COLO829 (cell line): ENCODE measurements at places on chromosomes 16 and 17.

DNA sequence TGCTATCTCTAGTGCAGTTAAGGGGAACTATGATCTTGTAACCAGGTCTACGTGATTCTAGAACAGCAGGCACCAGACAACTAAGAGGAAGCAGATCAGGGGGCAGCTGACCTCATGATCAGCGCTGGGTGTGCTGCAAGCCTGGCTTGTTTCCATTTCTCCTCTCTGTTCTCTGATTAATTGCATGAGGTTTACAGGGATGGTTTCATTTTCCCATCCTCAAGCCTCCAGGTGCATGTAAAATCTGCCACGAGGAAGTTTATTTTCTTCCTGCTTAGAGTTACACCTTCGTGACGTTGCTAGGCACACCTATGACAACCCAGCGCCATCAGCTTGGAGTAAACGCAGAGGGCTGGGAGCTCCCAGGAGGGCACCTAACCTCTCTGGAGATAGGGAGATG lies 4.3 kb upstream of the NUPR1 start:
- DNase-seq = no peak

- DNase-seq = no peak
Measured at GRCh38 chr16:3009568-3010390, 2.9 kb upstream of the CLDN9 start.

DNA sequence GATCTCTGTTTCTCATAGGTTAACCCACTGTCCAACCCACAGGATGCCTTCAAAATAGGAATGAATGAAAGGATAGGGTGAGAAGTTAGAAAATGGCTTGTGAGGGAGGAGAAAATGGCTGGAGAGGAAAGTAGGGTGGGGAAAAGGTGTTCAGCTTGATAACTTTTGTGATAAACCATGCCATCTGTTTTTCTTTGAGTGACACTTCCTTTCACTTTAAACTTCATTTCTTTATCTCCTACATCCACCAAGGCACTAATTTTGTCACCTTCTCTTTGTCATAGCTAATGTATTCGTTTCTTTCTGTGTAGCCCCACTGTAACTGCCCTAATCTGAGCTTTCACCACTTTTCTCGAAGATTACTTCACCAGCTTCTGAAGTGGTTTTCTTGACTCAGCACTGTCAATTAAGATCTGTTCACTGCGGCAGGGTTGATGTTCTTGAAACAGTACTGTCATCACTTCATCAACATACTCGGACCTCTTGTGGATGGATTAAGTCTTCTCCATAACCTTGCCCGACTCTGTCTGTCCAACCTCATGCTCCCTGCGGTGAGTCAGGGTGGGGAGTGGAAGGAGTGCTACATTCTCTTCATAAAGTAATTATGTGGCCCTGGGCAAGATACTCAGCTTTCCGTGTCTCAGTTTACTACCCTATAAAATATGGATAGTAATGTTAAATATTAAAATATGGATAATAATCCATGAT lies 5.5 kb upstream of the KRT10 start:
- no peak for DNase-seq

DNA sequence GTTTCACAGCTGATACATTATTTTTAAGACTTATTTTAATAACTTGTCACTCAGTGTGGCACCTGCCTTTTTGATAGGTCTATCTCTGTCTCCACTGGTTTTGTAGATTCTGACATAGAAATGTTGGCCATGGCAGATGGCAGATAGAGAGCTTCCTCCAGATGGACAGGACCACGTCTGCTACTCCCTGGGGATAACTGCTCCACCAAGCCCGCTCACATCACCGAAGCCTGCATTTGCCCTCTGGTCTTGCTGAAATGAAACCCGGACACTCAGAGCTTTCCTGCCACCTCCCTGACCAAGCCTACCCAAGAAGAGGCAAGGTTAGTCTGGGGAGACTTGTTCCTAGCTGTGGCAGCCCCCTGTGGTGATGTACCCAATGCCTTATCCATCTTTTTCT lies 16.4 kb upstream of the HAP1 start:
- DNase-seq = no peak

- DNase-seq = no peak
Measured at GRCh38 chr16:67163999-67164558, 466 bp upstream of the HSF4 start.

GRCh38 chr17:33447090-33447489 lies 154.0 kb upstream of the ASIC2 start:
- no peak for DNase-seq

GRCh38 chr17:57577751-57578607 lies 167.1 kb downstream of the CCDC182 start:
- DNase-seq = peak; percentile 15

DNA sequence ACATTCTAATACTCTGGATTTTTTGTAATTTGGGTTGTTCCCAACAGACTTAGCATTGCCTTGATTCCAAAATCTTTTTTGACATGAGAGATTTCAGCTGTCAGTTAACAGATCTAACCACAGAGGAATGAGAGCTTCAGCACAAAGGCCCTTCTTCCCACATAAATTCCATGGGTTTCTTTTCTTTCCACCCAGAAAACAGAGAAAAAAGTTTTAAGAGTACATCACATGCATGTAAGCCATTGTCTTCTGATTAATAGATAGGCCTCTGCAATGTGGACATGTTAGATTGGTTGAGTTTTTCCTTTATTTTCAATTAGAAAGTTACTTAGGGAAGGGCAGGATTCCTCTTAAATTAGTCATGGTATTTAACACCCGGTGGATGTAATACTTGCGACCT lies 939 bp downstream of the MYH8 start:
- DNase-seq = no peak

GRCh38 chr16:47069841-47070584 lies 73.7 kb downstream of the NETO2 start:
- no peak for DNase-seq

GRCh38 chr16:12063004-12063395 lies 86.5 kb downstream of the SNX29 start:
- no peak for DNase-seq

DNA sequence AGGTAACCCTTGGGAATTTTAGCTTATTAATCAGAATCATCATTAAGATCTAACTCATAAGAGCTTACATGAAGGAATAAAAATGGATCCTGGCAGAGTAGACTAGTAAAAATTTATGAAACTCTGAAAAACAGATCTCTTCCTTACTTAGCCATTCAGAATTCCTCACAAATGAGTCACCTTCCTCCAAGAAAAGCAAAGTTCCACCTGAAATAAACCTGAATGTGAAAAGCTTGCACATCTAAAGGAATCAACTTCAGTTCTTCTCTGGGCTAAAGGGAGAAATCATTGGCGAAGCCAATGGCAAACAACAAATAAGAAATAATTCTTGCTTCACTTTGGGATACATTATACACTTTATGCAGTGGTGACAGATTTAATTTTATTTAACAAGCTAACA lies 22.7 kb downstream of the MYO1D start:
- no peak for DNase-seq

DNA sequence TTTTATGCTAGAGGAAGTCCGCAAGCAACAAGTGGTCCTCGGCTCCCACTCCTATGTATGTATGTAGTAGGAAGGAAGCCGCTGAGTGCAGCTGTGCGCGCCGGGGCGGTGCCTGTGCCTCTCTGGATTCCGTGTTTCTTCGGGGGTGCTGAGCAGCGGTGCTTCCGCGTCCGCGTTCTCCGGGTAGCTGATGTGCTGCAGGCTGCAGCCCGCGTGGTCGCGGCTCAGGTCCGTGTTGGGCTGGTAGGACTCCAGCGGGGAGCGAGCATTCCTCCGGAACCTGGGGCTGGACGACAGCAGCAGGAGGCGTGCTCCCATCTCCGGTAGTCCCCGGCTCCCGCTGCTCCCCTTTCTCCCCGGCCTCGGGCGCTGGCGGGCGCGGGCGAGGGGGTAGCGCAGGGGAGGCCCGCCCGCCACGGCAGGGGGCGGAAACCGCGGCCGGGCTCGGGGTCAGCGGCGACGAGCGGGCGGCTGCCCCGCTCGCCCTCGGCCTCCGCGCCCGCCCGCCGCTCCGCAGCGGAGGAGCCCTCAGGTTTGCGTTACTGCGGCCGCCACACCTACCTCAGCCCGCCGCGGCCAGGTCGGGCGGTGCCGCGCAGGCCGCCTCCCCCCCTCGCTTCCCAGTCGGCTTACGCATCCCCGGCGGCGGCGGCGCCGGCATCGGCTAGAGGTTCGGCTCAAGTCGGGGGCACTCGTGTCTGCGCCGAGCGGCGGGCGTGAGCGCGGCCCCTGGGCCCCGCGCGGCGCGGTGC lies 487 bp downstream of the C17orf67 start:
- no peak for DNase-seq

- no peak for DNase-seq
Measured at GRCh38 chr17:10360578-10360977, 12.2 kb downstream of the MYH13 start.

DNA sequence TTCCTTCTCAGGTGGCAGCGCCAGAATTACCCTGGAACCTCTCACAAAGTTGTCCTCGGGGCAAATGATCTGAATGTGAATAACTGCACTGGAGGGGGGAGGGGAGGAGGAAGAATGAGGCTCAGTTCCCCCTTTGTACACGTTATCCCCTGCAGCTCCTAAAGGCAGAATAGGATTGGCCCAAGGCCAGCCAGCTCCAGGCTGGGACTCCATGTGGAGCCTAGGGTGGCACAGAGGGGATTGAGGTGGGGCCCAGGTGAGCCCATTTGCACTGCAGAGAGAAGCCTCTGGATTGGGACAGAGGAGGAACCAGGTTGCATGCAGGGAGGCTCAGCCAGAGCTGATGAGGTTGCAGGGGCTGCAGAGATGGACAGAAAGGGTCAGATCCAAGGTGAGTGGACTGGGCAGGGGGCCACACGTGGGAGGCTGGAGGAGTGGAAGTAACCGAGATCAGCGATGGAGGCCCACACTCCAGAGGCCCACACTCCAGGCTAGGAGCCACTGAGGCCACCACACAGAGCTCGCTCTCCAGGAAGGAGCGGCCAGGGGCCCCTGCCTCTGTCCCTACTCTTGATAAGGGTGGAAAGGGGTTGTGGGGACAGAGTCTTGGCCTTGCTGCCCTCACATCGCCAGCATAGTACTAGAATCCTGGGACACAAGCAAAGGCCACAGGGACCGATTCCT lies 78.6 kb downstream of the RBFOX3 start:
- DNase-seq = no peak

DNA sequence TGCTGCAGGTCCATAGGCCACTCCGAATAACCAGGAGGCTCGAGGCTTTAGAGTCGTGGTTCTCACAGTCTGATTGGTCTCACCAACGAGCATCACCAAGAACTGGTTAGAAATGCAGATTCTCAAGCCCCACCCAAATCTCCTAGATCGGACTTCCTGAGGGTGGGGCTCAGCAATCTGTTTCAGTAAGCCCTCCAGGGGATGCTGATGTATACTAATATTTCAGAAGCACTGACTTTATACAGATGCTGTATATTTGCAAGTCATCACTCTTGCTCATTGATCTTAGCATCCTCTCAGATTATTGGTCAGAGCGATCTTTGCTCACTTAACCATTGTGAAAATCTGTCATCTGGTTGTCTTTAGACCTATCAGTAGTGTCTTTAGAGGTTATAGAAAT lies 4.4 kb upstream of the VAC14 start:
- DNase-seq = no peak

GRCh38 chr17:70072546-70073309 lies 2.3 kb upstream of the KCNJ16 start:
- peak; percentile 79 for DNase-seq

DNA sequence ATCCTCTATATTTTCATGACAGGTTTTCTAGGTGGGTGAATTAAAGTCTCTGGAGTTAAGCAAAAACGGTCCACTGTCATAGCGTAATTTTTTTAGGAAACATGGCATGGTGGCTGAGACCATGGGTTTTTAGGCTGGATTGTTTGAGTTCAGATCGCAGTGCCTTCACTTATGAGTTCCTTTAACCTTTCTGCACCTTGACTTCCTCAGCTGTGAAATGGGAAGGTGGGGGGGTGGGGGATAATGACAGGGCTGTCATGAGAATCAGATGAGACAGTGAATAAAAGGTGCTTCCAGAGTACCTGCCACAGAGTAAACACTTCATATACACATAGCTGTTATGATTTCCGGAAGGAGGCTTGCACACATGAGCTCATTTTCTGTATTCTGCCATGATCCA lies 11.8 kb downstream of the PRCD start:
- no peak for DNase-seq
